ENCODE measurements at places on chromosomes 12 and 14.

DNA sequence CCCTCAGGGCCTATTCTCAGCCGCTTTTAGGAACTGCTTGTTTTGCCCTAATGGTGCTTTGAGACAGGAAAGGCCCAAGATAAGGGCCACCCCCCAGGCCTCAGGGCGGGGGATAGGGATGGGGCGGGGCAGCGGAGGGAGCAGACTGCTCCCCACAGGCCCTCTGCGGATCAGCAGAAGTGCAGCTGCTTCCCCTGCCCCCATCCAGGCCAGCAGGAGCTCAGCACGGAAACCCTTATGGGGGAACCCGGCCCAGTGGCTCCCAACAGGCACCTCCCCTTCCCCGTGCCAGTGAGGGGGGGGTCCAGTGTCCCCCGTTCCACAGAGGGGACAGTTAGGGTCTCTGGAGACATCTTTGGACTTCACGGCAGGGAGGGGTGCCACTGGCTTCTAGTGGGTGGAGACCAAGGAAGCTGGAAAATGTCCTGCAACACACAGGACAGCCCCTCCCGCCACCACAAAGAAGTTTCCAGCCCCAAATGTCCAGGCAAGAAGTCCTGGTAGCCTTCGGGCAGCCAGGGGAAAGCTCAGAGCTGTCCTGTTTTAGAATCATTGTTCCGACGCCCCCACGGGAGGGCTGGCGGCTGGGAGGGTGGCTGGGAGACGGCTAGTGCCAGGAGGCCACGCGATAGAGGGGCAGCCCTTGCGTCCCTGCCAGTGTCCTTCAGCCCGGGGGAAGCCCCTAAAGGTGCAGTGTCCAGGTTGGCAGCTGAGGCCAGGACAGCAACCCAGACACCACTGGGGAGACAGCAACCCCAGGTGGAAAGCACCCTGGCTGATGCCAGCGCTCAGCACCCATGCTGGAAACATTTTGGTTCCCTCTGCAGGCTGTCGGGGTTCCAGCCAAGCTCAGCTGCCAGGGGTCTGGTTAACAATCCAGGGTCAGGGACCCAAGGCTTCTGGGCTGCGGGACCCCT lies 10.4 kb upstream of the GPR132 start:
- DNase-seq, result peak; percentile 33

DNA sequence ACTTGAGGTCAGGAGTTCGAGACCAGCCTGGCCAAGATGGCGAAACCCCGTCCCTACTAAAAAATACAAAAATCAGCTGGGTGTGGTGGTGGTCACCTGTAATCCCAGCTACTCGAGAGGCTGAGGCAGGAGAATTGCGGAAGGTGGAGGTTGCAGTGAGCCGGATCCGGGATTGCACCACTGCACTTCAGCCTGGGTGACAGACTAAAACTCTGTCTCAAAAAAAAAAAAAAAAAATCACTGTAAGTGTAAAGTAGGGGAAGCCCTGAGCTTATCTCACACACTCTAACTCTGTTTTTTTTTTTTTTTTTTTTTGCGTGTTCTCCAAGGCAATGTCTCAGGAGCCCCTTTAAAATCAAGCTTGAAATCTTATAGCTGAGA lies 421 bp upstream of the RBMS2 start:
- no peak for DNase-seq

DNA sequence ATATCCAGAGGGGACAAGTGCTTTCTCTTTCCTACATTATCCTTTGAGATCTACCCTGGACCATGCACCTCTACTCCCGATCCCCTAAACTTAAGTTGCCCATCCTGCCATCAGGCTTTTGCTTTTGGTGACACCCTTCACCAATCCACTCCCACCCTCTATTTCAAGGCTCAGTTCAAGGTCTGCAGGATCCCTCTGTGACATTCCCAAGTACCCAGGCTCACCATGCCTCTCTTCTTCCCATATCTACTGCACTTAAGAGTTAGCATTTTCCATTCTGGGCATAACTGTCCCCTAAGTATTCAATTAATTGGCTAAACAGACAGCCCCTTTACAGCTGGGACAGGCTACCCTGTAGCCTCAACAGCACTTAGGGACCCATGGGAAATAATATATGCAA lies 3.1 kb downstream of the NFYB start:
- DNase-seq, result no peak

DNA sequence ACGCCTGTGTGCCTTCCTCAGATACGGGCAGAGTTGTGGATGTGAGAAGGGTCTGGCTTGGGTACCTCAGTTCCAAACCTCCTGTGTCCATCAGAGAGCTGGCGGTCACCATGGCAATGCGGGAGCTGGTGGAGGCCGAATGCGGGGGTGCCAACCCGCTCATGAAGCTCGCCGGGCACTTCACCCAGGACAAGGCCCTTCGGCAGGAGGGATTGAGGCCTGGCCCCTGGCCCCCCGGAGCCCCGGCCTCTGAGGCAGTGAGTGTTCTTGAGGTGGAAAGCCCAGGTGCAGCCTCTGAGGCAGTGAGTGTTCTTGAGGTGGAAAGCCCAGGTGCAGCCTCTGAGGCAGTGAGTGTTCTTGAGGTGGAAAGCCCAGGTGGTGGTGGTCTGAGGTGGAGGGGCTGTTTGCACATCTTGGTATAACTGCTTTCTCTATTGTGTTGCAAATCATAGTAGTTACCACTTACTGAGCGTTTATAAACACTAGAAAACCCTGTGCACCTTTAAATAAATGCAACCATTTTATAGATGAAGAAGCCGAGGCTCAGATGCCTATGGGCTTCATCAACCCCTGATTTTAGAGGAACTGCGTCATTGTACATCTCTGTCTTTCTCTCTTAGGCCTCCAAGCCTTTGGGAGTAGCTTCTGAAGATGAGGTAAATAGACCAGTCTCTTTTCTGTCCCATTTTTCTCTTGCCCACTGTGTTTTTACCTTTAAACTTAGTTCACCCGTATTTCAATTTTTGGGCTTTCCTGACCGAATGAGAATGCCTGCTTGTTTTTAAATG lies 976 bp downstream of the PEX5 start:
- no peak for DNase-seq

GRCh38 chr12:15278816-15279658 lies 43.3 kb upstream of the PTPRO start:
- peak; percentile 19 for DNase-seq

DNA sequence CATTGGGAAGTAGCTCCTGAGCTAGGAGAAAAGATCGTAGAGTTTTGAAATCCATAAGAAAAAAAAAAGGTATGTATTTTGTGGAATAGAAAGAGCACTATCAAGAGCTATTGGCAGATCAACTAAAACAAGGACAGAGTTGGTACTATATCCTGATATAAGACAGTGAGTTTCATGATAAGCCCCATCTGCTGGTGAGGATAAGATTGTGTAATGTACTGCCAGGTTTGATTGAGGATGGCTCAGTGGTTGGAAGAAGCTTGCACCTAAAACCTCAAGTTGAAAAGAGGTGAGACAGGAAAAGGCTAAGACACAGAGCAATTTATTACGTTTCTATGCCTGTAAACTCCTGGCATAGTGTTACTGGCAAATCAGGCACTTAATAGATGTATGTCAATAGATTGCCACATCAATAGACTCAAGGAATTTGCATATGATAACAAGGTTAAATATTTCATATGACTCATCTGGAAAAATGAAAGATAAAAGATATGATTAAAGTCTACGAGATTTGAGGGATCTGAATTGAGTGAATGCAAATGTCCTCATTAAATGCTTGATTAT lies 525.6 kb downstream of the FLRT2 start:
- DNase-seq, result no peak

DNA sequence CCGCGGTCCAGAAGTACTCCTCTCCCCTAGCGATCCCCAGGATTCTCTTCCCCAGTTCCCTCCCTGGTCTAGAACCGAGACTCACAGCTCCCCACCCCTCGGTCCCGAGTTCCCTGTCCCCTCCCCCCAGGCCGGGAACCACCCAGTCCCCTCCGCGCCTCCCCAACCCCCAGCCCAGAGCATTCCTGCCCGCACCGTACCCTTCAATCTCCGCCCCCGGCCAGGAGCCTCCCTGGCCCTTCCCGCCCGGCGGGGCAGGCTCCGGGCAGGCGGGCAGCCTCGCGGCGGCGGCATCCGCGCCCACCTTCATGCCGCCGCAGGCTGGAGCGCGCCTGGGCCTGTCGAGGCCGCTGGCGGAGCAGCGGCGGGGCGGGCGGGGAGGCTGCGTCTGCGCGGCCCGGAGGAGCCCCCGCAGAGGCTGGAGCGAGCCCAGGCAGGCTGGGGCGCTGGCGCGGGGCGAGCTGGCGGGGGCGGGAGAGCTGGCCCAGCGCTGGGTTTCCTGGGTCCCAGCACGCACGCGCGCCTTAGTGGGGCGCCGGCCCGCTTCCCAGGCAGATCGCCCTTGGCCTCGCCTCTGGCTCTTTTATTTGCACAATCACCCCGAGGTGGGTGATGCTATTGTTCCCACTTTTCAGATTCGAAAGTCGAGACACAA lies 22.2 kb upstream of the GPR132 start:
- no peak for DNase-seq

GRCh38 chr12:42582050-42582449 lies 7.5 kb downstream of the PRICKLE1 start:
- no peak for DNase-seq
